Endothelial cell of coronary artery (primary cell): ENCODE measurements at places on chromosomes 13 and 19. TPM values are rescaled to one million over a fixed set of nuclear protein-coding genes. Genes with fewer than 3 reads are reported as not detected.

PSG3 gene
- not detected in 2 replicates for total RNA-seq

ZIC5 gene
- total RNA-seq = not detected in 2 replicates

SHISA7 gene
- total RNA-seq = not detected in 2 replicates

HCST gene
- total RNA-seq = 0.47 TPM in 1 of 2 replicates, not detected in the other

KLC3 gene
- 0.19 TPM in 1 of 2 replicates, not detected in the other for total RNA-seq

INTS6 gene
- 29.7 and 36.9 TPM in 2 replicates for total RNA-seq

NPHS1 gene
- total RNA-seq = not detected in 2 replicates

LENG8 gene
- 27.5 and 42.7 TPM in 2 replicates for total RNA-seq
